ENCODE measurements at places on chromosomes 4 and X.

GRCh38 chr4:169098532-169098931 is 88.5 kb upstream of the CBR4 start:
- no peaks in the 10 kb centered on the region for H3K27me3 ChIP-seq
- no peak overlapping the region for H3K4me3 ChIP-seq
- H3K27ac ChIP-seq: no peak overlapping the region
- H3K4me1 ChIP-seq: peaks cover 17% of the 10 kb centered on the region
- DNase-seq: peak; percentile 17

- no peak for DNase-seq
- H3K36me3 ChIP-seq: no peaks in the 10 kb centered on the region
- H3K4me3 ChIP-seq: no peak overlapping the region
Observed at GRCh38 chr4:127364911-127365310, 267.8 kb upstream of the INTU start.

DNA sequence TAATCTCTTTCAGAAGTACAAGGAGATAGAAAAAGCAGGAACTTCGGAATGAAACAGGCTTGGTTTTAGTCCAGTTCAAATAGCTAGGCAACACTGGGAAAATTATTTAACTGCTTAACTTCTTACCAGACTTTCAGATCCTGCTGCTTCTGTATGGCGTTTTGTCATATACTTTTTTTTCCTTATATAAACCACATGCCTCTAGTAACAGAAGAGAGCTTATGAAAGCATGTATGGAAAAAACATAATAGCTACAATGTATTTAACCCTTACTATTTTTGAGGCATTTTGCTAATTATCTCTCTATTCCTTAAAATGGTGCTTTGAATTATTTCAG is 439.6 kb downstream of the INPP4B start:
- no peak overlapping the region for H3K27ac ChIP-seq
- H3K4me1 ChIP-seq: peaks cover 7% of the 10 kb centered on the region
- H3K27me3 ChIP-seq: peaks cover 3% of the 10 kb centered on the region

DNA sequence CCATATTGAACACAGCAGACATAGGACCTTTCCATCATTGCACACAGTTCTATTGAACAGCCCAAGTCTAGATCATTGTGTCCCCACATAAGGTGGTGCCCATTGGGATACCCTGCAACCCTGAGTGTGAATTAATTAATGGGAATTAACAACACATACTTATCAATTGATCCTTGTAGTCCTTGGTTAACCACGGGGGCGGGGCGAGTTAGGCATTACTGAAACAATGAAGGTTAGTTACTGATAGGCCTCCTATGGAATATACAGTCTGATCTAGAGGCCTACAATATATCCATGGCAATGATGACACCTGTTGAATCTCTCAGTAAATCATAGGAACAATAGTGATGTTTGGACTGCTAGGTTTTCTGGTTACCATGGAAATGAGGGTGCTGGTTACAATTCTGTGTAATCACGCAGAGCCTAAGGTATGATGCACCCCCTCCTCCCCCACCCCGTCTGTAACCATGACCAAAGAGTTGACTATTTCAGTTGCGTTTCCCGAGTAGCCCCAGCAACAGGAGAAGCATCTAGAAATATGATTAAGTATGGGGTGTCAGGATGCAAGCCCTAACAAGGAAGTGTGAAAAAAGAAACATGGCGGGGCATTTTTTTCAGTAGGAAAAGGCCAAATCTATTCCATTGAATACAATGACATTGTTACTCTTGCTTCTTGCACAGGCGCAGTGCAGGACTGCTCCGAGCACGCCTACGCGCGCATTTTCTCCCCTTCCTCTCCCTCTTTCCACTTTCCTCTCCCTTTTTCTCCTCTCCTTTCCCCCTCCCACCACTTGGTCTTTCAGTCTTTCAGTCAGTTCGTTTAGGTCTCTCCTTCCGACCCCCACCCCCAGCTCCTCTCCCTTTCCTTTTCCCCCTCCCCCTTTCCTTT is 677 bp upstream of the NONO start:
- H3K27me3 ChIP-seq: no peaks in the 10 kb centered on the region
- H3K4me3 ChIP-seq: peak overlapping the region; percentile 55
- H3K27ac ChIP-seq: peak overlapping the region; percentile 95
- H3K4me1 ChIP-seq: peaks cover 16% of the 10 kb centered on the region

GRCh38 chr4:89221167-89221867 is 86.3 kb downstream of the GPRIN3 start:
- H3K36me3 ChIP-seq: no peaks in the 10 kb centered on the region
- DNase-seq: no peak
- H3K4me3 ChIP-seq: no peak overlapping the region
- no peaks in the 10 kb centered on the region for H3K27me3 ChIP-seq

- no peak overlapping the region for H3K4me3 ChIP-seq
- no peak overlapping the region for H3K27ac ChIP-seq
- DNase-seq: no peak
- H3K27me3 ChIP-seq: no peaks in the 10 kb centered on the region
- no peaks in the 10 kb centered on the region for H3K36me3 ChIP-seq
- peaks cover 4% of the 10 kb centered on the region for H3K4me1 ChIP-seq
Observed at GRCh38 chr4:37719021-37719420, 32.8 kb upstream of the RELL1 start.

- DNase-seq: no peak
- H3K4me3 ChIP-seq: no peak overlapping the region
- H3K27ac ChIP-seq: no peak overlapping the region
- no peaks in the 10 kb centered on the region for H3K27me3 ChIP-seq
Observed at GRCh38 chrX:71239781-71240180, 14.2 kb downstream of the ZMYM3 start.

DNA sequence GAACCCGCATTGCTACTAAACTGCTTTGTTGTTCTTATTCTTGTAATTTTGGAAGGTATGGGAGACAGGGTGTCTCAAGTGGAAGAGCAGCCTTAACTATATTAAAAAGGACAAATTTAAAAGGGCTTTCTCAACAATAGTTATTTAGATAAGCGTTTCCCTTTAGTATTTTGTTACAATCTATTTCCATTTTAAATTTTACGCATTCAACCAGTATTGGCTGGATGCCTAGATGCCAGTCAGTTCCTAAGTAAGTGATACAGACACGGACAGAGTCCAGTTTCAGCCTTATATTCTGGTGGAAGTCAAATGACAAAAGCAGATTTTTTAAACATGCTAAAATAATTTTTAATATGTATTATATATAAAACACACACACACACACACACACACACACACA is 28.3 kb downstream of the FAT1 start:
- no peaks in the 10 kb centered on the region for H3K27me3 ChIP-seq
- H3K27ac ChIP-seq: no peak overlapping the region
- H3K4me1 ChIP-seq: no peaks in the 10 kb centered on the region
- no peaks in the 10 kb centered on the region for H3K36me3 ChIP-seq
- no peak for DNase-seq

- H3K27ac ChIP-seq: no peak overlapping the region
- H3K36me3 ChIP-seq: no peaks in the 10 kb centered on the region
- H3K4me3 ChIP-seq: peak overlapping the region; percentile 25
- H3K4me1 ChIP-seq: peaks cover 8% of the 10 kb centered on the region
Observed at GRCh38 chr4:6658209-6658595, 17.7 kb downstream of the MRFAP1 start.

DNA sequence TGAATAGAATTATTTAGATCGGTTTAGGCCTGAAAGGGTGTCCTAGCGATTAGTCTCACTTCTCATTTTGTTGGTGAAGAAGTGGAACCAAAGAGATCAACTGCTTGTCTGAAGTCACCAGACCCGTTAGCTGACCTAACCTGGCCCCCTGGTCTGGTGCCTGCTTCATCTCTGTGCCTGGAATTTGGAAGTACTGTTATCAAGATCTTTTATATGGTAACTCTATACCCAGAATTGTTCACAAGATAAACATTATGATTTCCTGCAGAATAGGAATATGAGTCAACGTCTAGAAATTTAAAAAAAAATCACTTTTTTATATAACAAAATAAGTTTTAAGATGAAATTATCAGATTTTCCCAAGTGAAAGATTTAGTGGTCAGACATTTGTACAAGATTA is 37.2 kb downstream of the LRP2BP start:
- H3K27me3 ChIP-seq: no peaks in the 10 kb centered on the region
- H3K27ac ChIP-seq: no peak overlapping the region
- DNase-seq: peak; percentile 21
- peaks cover 3% of the 10 kb centered on the region for H3K36me3 ChIP-seq
- H3K4me3 ChIP-seq: no peak overlapping the region

DNA sequence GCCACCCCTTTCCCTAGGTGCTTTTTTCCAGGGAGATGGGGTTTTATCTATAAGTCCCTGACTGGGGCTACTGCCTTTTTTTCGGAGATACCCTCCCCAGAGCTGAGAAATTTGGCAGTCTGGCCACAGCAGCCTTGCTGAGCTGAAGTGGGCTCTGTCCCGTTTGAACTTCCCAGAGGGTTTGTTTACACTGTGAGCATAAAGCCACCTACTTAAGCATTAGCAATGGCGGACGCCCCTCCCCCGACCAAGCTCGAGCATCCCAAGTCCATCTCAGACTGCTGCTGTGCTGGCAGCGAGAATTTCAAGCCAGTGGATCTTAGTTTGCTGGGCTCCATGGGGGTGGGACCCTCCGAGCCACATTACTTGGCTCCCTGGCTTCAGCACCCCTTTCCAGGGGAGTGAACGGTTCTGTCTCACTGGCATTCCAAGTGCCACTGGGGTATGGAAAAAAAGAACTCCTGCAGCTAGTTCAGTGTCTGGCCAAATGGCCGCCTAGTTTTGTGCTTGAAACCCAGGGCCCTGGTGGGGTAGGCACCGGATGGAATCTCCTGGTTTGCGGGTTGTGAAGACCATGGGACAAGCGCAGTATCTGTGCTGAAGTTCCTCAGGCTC is 456.4 kb upstream of the HTR2C start:
- no peaks in the 10 kb centered on the region for H3K4me1 ChIP-seq
- H3K27ac ChIP-seq: no peak overlapping the region
- no peaks in the 10 kb centered on the region for H3K27me3 ChIP-seq
- no peaks in the 10 kb centered on the region for H3K36me3 ChIP-seq
- no peak overlapping the region for H3K4me3 ChIP-seq

GRCh38 chr4:158724637-158725036 is 1.4 kb upstream of the PPID start:
- H3K27ac ChIP-seq: no peak overlapping the region
- peaks cover 5% of the 10 kb centered on the region for H3K36me3 ChIP-seq
- H3K4me1 ChIP-seq: peaks cover 7% of the 10 kb centered on the region
- DNase-seq: no peak
- no peak overlapping the region for H3K4me3 ChIP-seq

GRCh38 chr4:186167605-186168004 is 23.8 kb upstream of the CYP4V2 start:
- no peak overlapping the region for H3K4me3 ChIP-seq
- H3K36me3 ChIP-seq: no peaks in the 10 kb centered on the region

GRCh38 chr4:122285285-122285684 is 93.5 kb upstream of the ADAD1 start:
- H3K4me3 ChIP-seq: no peak overlapping the region
- no peaks in the 10 kb centered on the region for H3K4me1 ChIP-seq
- H3K36me3 ChIP-seq: peaks cover 15% of the 10 kb centered on the region
- no peak for DNase-seq
- H3K27me3 ChIP-seq: no peaks in the 10 kb centered on the region

- no peaks in the 10 kb centered on the region for H3K36me3 ChIP-seq
- H3K4me1 ChIP-seq: no peaks in the 10 kb centered on the region
- DNase-seq: no peak
- no peak overlapping the region for H3K27ac ChIP-seq
Observed at GRCh38 chr4:137997496-137997895, 244.7 kb downstream of the SLC7A11 start.

DNA sequence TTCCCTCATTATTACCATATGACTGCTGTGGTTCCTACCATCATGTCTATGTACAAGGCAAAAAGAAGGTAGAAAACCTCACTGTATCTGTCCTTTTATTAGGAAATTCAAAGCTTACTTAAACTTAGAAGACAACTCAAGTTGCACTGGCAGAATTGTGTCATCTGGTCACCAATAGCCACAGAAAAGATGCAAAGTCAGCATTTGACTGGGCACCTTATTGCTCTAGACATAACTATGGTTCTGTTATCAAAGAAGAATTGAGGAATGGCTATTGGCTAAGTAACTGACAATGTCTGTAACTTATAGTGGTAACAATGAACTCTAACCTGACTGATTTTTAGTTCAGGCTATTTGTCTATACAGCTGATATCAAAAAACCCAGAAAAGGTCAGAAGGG is 45.3 kb downstream of the MAP9 start:
- no peak overlapping the region for H3K27ac ChIP-seq
- no peaks in the 10 kb centered on the region for H3K4me1 ChIP-seq
- H3K36me3 ChIP-seq: no peaks in the 10 kb centered on the region
- H3K4me3 ChIP-seq: no peak overlapping the region

DNA sequence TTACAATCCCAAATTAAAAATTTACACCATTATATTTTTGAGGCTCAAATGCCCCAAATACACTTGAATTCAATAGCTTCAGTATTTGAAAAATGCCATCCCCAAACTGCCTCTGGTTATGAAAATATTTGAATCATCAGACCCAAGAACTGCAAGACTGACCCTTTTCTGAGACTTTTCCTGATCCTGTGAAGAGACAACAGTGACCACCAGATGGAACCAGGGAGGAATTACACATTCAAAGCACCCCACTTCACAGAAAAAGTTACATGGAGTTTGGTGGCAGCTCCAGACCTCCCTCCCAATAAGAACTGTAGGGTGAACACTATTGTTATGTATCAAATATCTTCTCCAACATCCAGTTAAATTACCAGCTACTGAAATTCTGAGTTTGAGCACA is 44.0 kb upstream of the SCD5 start:
- no peak overlapping the region for H3K4me3 ChIP-seq
- H3K27ac ChIP-seq: no peak overlapping the region
- no peaks in the 10 kb centered on the region for H3K4me1 ChIP-seq
- DNase-seq: no peak

- H3K27me3 ChIP-seq: no peaks in the 10 kb centered on the region
- no peak for DNase-seq
- H3K4me3 ChIP-seq: no peak overlapping the region
- H3K36me3 ChIP-seq: no peaks in the 10 kb centered on the region
- H3K27ac ChIP-seq: no peak overlapping the region
- no peaks in the 10 kb centered on the region for H3K4me1 ChIP-seq
Observed at GRCh38 chrX:121169099-121170035, 122.0 kb downstream of the GLUD2 start.

- no peak overlapping the region for H3K4me3 ChIP-seq
- no peaks in the 10 kb centered on the region for H3K36me3 ChIP-seq
- H3K27me3 ChIP-seq: no peaks in the 10 kb centered on the region
- peaks cover 6% of the 10 kb centered on the region for H3K4me1 ChIP-seq
- DNase-seq: no peak
Observed at GRCh38 chr4:168484626-168485025, 4.3 kb upstream of the DDX60L start.

GRCh38 chr4:26566133-26566532 is 17.8 kb upstream of the TBC1D19 start:
- no peak overlapping the region for H3K4me3 ChIP-seq
- H3K27me3 ChIP-seq: no peaks in the 10 kb centered on the region
- H3K36me3 ChIP-seq: no peaks in the 10 kb centered on the region
- DNase-seq: no peak
- no peaks in the 10 kb centered on the region for H3K4me1 ChIP-seq
- H3K27ac ChIP-seq: no peak overlapping the region

GRCh38 chrX:119758731-119759247 is 401 bp downstream of the SOWAHD start:
- H3K36me3 ChIP-seq: no peaks in the 10 kb centered on the region
- no peaks in the 10 kb centered on the region for H3K27me3 ChIP-seq
- H3K4me3 ChIP-seq: peak overlapping the region; percentile 64
- peaks cover 74% of the 10 kb centered on the region for H3K4me1 ChIP-seq
- peak; percentile 48 for DNase-seq
- peak overlapping the region; percentile 89 for H3K27ac ChIP-seq

GRCh38 chrX:20472148-20472547 is 205.4 kb upstream of the RPS6KA3 start:
- no peaks in the 10 kb centered on the region for H3K27me3 ChIP-seq
- H3K36me3 ChIP-seq: no peaks in the 10 kb centered on the region
- H3K4me3 ChIP-seq: no peak overlapping the region
- no peak for DNase-seq

All from B cell (primary cell).